ENCODE measurements at places on chromosomes 3 and 15. TPM values are rescaled to one million over a fixed set of nuclear protein-coding genes. Genes with fewer than 3 reads are reported as not detected.

The GABRR3 gene
- not detected for polyA plus RNA-seq

The GABRB3 gene
- 78.3 TPM for polyA plus RNA-seq

GRCh38 chr3:56519641-56520040 is 37.3 kb upstream of the CCDC66 start:
- no peak for DNase-seq

DNA sequence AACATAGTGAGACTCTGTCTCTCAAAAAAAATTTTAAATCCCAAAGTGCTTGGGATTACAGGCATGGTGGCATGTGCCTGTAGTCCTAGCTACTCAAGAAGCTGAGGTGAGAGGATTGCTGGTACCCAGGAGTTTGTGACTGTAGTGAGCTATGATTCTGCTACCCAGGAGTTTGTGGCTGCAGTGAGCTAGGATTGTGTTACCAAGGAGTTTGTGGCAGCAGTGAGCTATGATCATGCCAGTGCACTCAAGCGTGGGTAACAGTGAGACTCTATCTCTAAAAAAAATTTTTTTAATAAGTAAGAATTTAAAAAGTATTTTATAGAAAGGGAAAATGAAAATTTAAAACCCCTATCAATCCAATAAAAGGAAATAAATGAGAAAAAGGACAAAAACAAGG is 69.5 kb downstream of the FAIM start:
- no peak for DNase-seq

DNA sequence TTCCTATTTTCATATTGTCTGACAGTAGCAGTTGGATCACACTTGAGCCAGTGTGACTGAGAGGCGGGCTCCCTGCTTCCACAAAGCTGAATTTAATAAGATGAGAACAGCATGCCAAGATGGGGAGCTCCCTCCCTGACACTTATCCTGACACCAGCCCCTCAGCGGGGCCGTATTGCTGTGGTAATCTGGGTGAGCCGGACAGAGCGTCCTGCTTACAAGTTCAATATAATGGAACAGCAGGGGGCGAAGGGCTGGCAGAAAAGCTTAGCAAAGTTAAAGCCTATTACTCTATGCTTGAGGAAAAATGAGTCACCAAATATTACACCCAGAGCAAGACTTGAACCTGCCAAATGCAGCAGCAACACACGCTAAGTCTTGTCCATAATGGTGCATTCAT is 163.8 kb upstream of the CMC1 start:
- peak; percentile 5 for DNase-seq

- DNase-seq: no peak
Observed at GRCh38 chr3:134901461-134901860, 106.4 kb downstream of the EPHB1 start.

GRCh38 chr3:62727536-62727935 is 147.7 kb downstream of the CADPS start:
- DNase-seq: no peak

DNA sequence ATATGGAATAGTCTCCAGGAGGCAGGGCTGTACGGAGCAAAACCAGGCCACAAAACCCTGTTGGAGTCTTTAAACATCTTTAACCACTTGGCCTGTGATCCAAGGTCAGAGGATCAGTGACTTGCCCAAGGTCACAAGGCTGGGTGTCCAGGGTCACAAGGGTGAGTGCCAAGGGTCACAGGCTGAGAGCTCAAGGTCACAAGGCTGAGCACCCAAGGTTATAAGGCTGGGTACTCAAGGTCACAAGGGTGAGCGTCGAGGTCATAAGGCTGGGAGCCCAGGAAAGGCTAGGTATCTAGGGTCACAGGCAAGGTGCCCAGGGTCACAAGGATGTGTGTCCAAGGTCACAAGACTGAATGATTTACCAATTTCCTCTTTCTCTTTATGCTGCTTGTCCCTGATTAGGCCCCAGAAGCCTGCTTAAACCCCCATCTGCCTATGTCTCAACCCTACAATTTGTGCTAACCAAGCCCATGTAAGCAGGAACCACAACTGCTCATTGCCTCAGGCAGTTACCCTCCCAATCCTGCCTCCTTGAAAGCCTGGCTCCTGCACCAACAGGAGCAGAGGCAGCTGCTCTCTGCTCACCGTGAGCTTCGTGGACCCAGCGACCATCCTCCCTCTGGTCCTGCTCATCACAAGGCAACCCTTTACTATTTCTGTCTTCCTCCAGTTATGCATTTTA is 51.5 kb downstream of the MGLL start:
- no peak for DNase-seq

The SPINT1 gene
- polyA plus RNA-seq: 0.80 TPM

GRCh38 chr15:71962537-71962936 is 152.2 kb downstream of the NR2E3 start:
- DNase-seq: no peak

DNA sequence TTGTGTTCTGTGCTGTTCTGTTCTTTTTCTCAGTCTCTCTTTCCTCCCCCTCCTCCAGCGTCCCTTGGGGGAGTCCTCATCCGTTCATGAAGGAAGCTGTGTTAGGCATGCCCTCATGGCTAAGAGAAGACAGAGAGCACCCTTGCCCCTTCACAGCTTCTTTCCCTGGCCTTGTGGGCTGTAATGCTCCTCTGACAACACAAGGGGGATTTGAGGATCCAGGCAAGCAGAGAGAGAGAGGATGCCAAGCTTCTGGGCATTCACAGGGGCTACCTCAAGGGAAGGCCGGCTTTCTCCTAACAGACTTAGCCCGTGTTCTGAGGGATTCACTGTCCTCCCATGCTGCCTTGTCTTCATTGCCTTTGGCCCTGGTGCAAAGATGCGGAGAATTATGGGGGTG is 389.5 kb downstream of the LRTM1 start:
- DNase-seq: no peak

DNA sequence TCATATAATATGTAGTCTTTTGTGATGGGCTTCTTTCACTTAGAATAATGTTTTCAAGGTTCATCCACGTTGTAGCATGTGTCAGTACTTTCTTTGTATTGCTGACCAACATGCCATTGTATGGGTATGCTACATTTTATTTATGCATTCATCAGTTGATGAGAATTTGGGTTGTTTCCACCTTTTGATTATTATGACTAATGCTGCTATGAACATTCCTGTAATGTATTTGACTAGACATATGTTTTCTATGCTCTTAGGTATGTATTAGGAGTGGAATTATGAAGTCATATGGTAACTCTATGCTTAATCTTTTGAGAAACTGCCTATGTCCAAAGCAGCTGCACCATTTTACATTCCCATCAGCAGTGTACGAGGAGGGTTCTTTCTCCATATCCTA is 3.2 kb upstream of the PODXL2 start:
- DNase-seq: no peak
